Activated CD4-positive, alpha-beta T cell treated with anti-CD3 and anti-CD28 coated beads for 36 hours (primary cell): ENCODE measurements at places on chromosomes 7 and 10.

- no peak for DNase-seq
Observed at GRCh38 chr10:58642916-58643428, 130.3 kb downstream of the BICC1 start.

GRCh38 chr7:117435475-117436043 lies 8.3 kb upstream of the ASZ1 start:
- DNase-seq = peak; percentile 13

DNA sequence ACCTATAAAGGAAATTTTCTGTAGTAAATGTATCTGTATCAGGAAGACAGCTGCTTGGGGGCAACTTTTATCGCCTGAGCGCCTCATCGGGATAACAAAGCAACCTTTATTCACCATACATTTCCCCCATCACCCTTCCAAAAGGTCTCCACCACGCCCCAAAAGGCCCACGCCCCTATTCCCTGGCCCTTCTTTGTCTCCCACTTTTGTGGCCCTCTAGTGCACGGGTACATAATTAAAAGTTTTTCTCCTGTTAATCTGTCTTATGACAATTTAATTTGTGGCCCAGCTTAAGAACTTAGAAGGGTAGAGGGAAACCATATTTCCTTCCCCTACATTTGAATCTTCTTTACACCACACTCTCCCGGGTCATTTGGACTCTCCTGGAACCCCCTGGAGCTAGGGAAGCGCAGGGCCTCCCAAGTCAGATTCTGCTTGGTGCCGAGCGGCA lies 625 bp downstream of the RP9 start:
- peak; percentile 48 for DNase-seq

DNA sequence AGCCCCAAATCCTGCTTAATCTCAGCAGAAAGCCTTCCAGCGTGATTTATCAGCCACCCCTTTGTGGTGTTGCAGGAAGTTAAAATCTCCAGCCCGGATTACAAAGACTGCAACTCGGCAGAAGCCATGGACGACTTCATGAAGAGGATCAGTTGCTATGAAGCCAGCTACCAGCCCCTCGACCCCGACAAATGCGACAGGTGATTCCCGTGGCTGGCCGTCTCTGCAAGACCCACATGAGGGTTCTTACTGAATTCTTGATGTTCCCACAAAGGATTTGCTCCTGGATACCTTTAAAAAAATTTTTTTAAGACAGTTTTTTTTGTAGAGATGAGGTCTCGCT lies 16.7 kb downstream of the PFKFB3 start:
- DNase-seq = no peak

DNA sequence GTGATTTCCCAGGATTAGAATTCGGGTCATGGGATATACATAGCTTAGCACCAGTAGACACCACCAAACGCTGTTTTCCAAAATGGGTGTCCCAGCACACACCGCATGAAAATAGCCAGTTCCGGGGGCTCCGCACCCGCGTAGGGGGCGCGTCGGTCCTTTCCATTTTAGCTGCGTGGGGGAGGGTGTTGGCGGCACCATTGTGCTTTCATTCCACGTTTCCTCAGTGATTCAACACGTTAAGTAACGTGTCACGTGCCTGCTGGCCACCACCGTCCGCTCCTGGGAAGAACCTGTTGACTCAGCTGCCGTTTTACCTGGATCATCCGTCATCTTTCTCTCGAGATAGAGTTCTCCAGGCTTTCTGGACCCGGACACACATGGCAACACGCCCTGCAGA lies 25.6 kb upstream of the ADGRA1 start:
- no peak for DNase-seq

- no peak for DNase-seq
Observed at GRCh38 chr10:116760919-116761318, 18.6 kb upstream of the HSPA12A start.

DNA sequence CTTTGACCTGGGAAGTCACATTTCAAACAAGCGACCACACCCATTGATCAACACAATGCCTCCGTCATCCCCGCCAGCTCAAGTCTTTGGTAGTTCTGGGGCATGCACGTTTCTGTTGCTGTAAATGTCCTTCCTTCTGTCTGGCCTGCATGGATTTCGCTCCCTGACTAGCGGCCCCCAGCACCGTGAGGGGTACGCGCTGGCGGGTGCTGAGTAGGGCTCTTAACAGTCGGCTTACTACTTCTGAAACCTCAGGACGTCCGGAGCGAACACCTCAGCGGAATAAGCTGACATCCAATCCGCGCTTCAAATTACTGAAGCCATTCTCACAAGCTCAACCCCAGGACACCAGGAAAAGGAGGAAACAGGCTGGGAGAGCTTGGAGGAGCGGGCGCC lies 505 bp downstream of the NUDCD3 start:
- DNase-seq = peak; percentile 61

- no peak for DNase-seq
Observed at GRCh38 chr7:80635533-80635932, 2.9 kb upstream of the CD36 start.

- no peak for DNase-seq
Observed at GRCh38 chr7:108308903-108309302, 147.3 kb downstream of the NRCAM start.

DNA sequence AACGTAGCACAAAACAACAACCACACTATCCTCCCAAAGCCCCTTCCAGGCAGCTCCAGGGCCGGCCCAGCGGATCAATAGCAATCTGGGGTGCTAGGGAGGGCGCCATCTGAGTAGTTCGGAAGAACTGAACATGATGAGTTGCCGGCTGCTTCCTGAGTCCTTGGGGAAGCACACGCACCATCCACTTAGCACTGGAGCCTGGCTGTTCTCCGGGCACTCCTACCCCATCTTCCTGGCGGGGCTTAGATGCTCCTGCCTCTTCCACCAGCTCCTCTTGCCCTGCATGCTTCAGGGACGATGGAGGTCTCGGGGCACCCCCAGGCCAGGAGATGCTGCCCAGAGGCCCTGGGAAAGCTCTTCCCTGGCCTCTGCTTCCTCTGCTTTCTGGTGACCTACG lies at the start of gene KCNK18:
TSS of gene KCNK18 (plus strand) at position 301 of the 400 bp plus-strand sequence. CDS start at position 301, 0 bp downstream.
- DNase-seq = no peak

- DNase-seq = no peak
Observed at GRCh38 chr7:86643561-86644281, at the start of gene GRM3. Gene GRM3, plus strand, starts transcription at chr7:86643909. Its CDS starts 121,237 bp downstream, at chr7:86765146.

GRCh38 chr7:117112640-117113039 lies 159.3 kb downstream of the ST7 start:
- DNase-seq = no peak

DNA sequence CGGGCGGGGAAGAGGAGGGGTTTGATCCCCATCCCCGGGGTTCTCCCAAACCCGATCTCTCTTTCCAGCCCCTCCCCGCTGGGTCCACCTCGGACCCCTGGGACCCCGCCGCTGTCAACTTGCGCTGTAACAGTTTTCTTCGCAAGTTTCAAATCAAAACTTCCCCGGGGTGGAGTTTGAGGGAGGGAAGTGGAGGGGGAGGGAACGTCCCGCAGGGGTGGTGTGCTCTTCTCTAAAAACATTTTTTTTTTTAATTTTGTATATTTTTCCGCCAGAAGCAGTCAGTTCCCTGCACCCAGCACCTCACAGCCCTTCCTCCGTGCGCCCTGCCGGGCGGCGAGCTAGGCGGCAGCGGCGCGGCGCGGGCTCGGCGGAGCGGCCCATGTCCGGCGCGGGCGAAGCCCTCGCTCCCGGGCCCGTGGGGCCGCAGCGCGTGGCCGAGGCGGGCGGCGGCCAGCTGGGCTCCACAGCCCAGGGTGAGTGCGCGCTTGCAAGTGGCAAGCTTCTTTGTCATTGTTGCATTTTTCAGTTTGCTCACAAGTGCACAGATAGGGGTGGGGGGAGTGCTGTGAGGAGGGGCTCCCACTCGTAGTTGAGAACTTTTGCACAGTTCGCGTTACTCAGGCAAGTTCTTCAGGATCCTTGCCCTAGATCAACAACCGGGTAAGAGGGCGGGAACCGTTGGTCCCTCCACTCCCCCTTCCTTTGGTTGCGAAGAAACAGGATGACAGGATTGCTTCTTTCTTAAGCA lies 933 bp downstream of the MDFIC start:
- peak; percentile 68 for DNase-seq

GRCh38 chr10:5589011-5589660 lies 64.4 kb downstream of the CALML3 start:
- no peak for DNase-seq

DNA sequence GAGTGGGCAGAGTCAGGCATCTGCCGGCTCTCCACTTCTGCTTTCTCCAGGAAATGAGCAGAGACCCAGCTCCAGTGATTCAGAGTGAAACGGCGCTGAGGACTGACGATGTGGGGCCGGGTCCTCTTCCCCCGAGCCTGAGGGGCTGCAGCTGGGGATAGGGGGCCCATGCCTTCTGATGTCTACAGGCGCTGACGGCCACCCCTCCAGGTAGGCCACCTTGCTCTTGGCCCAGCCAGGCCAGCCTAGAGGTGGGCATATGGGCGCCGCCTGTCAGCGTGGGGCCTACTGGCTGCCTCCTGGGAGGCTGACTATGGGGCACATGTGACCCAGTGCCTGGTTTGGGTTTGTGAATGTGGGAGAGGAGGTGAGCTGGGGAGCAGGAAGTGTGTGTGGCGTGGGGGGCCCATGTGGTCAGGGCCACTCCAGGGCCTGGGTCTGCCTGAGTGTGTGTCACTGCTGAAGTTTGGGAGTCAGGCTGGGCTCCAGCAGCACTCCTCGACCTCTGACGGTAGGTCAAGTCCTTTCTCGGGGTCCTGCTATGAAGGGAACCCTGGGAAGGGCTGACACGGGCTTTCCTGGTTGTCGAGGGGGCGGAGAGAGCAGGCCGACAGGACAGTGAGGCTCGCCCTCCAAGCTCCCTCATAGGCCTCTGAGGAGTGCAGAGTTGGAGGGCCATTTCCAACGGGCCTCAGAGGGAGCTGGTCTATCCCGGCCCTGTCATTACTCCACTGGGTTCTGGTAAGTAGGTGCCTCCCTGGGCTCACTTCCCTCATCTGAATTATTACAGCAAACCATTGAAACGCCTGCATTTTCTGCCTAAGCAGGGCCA lies at the start of gene WDFY4:
TSS of gene WDFY4 (plus strand) at position 82 of the 832 bp plus-strand sequence. CDS start 24,860 bp downstream, outside the sequence.
- no peak for DNase-seq

- no peak for DNase-seq
Observed at GRCh38 chr10:121624836-121625486, 26.7 kb upstream of the FGFR2 start.

GRCh38 chr10:20956843-20957242 lies 59.7 kb upstream of the NEBL start:
- DNase-seq = no peak

GRCh38 chr7:143974459-143974858 lies 19.8 kb downstream of the OR2F1 start:
- no peak for DNase-seq

GRCh38 chr10:18312374-18313139 lies 172.3 kb downstream of the CACNB2 start:
- no peak for DNase-seq

GRCh38 chr7:99313204-99313573 lies 12.5 kb upstream of the ARPC1A start:
- DNase-seq = no peak

DNA sequence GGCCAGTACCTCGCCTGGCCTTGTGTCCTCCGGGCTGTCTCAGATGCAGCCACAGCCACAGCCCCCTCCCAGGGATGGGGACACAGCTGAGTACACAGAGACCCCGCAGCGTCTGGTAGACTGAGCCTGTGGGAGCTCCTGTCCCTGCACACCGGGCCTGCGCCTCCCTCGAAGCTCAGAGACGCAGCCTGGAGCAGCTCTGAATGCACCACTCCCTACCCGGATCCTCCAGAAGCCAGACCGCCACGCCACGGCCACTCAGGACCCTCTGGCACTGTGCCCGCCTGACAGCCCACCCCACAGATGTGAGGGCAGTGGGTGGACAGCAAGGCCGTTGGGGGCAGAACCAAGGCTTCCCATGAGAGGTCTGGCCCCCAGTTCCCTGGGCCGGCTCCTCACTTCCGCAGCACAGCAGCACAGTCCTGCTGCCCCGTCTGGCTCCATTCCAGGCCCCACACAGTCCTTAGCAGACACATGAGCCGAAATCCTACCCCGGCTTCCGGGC lies 40.8 kb downstream of the PAPOLB start:
- no peak for DNase-seq

DNA sequence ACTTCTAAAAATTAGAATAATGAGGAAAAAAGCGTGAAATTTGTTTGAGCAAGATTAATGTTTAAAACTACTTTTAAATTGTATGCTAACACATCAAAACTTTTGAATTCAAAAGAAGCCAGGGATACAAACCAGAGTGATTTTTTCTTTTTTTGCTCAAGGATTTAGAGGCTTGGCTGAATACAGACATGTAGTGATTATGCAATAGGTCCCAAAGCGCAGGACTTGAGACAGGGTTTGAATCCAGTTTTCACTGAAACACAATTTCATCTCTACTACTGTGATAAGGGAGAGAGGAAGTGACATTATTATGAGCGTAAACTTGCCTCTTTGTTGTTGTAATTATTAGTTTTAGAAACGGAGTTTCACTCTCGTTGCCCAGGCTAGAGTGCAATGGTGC lies 207.3 kb downstream of the ZNF33B start:
- no peak for DNase-seq

GRCh38 chr7:143360788-143361551 lies 1.5 kb downstream of the FAM131B start:
- DNase-seq = no peak

- DNase-seq = no peak
Observed at GRCh38 chr10:101151395-101151794, 20.3 kb downstream of the TLX1 start.

DNA sequence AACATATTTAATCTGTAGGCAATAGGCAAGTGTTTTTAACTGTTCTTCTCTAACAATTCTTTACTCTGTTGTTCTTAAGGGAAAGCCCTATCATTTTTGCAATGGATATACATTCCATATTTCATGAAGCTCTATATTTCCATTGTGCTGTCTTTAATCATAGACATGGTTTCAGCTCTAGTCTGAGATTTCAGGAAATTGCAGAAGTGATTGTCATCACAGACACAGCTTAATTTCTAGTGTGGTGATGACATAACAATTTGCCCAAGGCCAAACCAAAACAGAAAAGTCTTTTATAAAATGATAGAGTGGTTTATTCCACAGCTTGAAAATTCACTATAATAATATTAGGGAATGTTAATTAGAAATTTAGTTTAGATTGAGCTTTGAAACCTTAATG lies 494.1 kb upstream of the SEMA3A start:
- DNase-seq = no peak

DNA sequence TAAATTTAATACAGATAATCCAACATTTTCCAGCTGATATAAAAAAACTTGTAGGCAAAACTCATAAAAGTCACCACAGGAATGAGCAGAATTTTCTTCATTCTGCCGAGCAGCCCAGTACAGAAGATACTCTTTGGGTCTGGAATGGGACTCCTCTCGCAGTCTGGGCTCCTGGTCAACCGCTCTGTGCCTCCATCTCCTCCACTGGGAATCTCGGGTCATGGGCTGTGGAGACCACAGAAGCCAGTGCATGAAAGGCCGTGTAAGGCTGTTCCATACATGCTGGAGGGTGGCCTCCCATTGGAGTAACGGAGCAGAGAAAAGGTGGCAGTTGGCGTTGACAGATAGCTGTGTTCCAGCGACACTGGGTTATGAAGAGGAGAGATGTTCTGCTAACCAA lies 616.4 kb upstream of the MGMT start:
- no peak for DNase-seq
